Left ventricle myocardium superior (tissue), 1 donor: ENCODE measurements at places on chromosomes 3 and 15. TPM values are rescaled to one million over a fixed set of nuclear protein-coding genes. Genes with fewer than 3 reads are reported as not detected.

The CNTN6 gene
- total RNA-seq: 0.07 TPM

DNA sequence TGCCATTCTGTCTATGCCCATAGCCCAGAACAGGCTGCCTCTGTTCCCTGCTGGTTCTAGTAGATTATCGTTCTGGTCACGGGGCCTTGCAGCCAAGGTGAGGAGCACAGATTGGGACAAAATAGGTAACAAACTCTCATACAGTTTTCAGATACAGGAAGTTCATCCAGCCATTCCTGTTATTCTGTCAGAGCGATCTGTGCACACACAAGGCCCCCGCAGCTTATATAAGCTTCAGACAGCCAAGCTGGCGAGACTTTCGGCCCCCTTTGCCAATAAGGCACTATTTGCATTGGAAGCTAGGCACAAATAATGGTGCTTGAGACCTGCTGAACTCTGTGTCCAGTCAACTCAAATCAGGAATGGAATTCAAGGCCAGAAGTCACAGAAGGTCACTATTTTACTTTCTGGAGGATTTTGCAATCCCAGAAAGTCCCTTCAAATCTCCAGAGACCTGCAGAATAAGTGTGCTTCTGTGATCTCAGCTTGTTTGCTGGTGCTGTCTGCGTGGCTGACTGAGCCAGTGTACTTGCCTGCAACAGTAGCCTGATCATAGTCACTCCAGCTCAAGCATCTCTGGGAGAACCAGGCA is 69.4 kb downstream of the BFSP2 start:
- DNase-seq: peak; percentile 61

The SNX22 gene
- 5.6 TPM for total RNA-seq

The KLF15 gene
- 28.5 TPM for total RNA-seq

GRCh38 chr15:63615935-63616334 is 18.7 kb downstream of the FBXL22 start:
- no peak for DNase-seq
